CD4-positive, alpha-beta T cell treated with Interleukin-2 at 100 ng/mL for 4 hours (primary cell): ENCODE measurements at places on chromosomes 12 and 14.

DNA sequence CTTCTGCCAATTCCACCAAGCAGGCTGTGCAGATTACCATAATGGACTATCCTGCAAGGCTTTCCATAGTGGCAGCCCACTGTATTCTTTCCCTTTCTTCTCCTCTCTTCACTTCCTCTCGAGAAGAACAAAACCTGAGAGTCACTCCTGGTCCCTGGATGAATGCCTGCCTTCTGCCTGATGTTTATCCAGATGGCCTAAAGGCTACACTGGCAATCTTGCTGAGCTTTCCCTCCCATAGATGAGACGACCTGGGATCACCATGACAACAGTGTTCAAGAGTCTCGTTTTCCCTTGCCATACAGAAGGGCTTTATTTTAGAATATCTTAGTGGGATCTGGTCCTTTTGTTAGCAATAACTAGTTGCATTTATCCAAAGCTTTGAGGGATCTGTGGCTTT, 142.3 kb downstream of the RTN1 start:
- no peak for DNase-seq

GRCh38 chr14:64973026-64973442, 898 bp upstream of the RAB15 start:
- no peak for DNase-seq

- DNase-seq = no peak
Observed at GRCh38 chr14:31716208-31716607, 155.0 kb downstream of the NUBPL start.

- no peak for DNase-seq
Observed at GRCh38 chr14:31935391-31935790, 141.7 kb upstream of the ARHGAP5 start.

GRCh38 chr14:74855945-74856344, 20.0 kb downstream of the PROX2 start:
- DNase-seq = no peak

DNA sequence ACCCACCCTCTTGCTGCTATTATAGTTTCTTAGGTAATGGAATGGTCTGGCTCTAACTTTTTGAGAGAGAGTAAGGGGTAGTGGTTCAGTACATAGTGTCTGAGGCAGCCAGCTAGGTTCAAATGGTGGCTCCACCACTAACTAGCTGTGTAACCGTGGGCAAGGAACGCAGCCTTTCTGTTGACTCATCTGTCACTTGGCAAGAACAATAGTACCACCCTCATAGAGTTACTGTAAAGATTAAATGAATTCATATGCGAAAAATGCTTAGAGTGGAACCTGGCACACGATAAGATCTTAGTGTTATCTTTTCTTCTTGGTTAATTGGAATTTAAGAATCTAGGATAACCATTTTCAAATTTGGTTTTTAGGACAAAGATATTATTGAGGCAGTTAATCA, 14.0 kb downstream of the CCDC62 start:
- DNase-seq = no peak

DNA sequence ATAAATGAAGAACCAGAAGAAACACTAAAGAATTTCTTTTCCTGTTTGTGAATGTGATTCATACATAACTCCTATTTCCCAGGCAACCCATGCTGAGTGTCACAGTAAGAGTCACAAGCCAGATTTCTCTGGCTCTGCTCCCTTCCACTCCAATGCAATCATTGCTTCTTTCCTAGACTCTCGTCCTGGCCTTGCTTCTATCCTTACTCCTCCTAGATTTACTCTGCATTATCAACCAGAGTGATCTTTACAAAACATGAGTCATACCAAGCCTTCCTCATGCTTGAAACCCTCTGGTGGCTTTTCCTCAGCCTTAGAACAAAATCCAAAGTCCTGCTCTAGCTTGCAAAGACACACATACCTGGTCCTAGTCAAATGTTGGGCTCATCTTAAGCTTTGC, 13.3 kb downstream of the IL22 start:
- DNase-seq = no peak

DNA sequence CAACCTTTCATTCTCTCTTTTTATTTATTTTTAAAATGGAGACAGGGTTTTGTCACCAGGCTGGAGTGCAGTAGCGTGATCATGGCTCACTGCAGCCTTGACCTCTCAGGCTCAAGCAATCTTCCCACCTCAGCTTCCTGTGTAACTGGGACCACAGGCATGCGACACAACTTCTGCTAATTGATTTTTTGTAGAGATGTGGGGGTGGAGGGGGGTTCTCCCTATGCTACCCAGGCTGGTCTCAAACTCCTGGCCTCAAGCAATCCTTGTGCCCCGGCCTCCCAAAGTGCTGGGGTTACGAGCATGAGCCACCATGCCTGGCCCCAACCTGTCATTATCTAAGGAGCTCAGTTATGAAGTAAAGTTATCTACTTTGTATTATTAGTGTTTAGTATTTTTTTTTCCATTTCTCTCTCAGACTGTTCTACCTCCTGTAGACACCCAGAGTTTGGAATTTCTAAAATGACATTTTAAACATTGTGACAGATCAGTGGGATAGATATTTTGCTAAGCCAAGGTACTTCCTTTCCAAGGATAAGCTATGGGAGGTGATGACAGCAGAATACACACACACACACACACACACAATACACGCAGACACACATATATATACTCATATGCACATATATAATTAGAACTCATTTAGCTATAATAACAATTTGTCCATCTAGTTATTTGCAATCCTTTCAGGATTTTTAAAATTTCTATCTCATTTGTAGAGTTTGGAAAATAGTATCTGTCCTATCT, 2.1 kb upstream of the USP44 start:
- no peak for DNase-seq

DNA sequence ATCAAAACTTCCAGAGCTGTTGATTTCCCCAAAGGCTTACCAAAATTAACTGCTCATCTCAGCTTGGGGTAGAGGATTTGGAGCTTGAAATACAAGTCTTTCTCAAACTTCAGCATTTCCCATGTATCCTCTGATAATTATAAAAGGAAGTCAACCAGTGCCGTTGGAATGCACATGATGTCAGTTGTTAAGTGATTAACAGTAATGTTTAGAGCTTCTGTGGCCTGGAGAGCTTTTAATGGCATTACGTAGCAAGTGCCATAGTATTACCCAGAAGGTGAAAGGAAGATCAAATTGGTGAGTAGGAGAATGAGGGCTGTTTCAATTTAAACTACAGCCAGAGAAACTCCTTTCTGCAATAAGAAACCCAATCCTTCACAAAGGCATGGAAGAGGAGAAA, 62.5 kb upstream of the PTPRR start:
- no peak for DNase-seq

- no peak for DNase-seq
Observed at GRCh38 chr12:129064209-129064855, 211.1 kb downstream of the GLT1D1 start.

- DNase-seq = no peak
Observed at GRCh38 chr12:13170892-13171490, 25.5 kb upstream of the EMP1 start.

DNA sequence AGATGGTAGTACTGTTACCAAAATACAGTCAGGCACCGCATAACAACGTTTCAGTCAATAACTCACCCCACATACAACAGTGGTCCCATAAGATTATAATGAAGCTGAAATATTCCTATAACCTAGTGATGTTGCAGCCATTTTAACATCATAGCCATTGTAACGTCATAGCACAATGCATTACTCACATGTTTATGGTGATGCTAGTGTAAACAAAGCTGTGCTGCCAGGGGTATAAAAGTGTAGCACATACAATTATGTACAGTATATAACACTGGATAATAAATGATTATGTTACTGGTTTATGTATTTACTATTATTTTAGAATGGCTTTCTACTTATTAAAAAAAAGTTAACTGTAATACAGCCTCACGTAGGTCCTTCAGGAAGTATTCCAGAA, 37.0 kb downstream of the GPR137C start:
- no peak for DNase-seq

GRCh38 chr12:62435303-62436163, 31.1 kb upstream of the MON2 start:
- DNase-seq = peak; percentile 18

GRCh38 chr12:51639361-51639760, 48.3 kb downstream of the SCN8A start:
- DNase-seq = no peak

- DNase-seq = no peak
Observed at GRCh38 chr12:25332143-25332542, 81.4 kb upstream of the KRAS start.

GRCh38 chr12:96701856-96702255, 205.2 kb upstream of the NEDD1 start:
- DNase-seq = no peak

GRCh38 chr14:96792003-96792402, 5.2 kb upstream of the VRK1 start:
- no peak for DNase-seq

GRCh38 chr12:68100241-68100640, 59.3 kb downstream of the IFNG start:
- no peak for DNase-seq

DNA sequence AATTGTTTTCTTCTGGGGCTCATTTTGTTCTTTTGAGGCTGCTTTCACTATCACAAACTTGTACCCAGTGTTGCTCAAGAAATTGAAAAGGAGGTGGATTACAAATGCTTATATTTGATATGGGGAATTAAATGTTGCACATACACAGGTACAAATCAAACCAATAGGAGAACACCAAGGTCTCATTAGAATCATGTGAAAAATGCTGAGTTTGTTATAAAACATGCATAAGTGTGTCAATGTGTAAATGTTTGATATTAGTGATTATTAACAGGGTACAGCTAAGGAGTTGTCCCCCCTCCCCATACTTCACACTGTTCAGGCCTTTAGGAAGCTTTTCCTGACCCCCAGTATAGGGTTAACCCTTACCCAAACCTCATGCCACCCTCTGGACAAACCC, 971.2 kb upstream of the SEL1L start:
- DNase-seq = no peak

DNA sequence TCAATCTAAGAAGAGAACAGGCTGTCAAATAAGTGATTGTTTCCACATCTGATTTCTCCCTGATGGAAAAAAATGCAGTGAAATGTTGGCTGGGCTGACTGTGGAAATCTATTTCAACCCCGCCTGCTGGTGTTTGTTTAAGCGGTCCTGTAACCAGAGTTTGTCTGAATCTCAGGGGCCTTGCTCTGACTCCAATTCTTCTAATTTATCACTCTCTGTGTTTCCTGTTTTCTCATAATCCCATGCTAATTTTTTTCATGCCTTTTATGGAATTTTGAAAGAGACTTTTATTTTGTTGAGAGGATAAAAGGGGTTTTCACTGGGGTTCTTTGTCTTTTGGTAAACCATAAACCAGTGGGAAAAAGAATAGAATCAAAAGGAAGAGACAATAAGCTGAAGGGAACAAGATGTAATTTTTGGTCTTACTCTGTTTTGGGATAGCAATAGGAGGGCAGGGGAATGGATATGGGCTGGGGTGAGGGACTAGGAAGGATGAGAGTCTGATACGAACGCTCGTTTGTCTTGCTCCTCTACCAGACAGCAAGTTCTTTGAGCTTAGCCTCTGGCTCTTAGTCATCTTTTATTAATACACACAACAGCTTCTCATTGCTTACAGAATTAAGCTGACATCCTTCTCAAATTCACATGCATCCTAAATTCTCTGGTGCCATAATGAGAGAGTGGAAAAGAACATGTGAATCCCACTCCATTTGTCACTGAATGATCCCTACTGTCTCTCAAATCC, 8.0 kb upstream of the MGP start:
- DNase-seq = no peak

DNA sequence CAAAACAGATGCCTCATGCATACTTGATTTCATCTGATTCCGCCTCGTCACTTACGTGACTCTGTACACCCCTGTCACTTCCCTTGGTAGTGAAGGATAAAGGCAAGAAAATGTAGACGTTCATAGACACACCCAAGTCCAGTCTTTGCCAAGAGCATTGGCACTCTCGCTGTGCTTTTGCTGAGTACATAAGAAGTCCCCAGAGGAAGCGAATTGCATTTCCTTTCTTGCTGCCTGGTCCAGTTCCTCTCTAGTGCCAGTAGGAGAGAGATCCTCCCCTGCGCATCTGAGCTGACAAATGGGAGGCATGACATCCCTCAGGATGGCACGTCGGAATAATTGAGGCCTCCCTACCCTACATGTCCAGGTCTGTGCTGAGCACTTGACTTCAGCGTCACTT, 21.3 kb upstream of the RIN3 start:
- DNase-seq = no peak

DNA sequence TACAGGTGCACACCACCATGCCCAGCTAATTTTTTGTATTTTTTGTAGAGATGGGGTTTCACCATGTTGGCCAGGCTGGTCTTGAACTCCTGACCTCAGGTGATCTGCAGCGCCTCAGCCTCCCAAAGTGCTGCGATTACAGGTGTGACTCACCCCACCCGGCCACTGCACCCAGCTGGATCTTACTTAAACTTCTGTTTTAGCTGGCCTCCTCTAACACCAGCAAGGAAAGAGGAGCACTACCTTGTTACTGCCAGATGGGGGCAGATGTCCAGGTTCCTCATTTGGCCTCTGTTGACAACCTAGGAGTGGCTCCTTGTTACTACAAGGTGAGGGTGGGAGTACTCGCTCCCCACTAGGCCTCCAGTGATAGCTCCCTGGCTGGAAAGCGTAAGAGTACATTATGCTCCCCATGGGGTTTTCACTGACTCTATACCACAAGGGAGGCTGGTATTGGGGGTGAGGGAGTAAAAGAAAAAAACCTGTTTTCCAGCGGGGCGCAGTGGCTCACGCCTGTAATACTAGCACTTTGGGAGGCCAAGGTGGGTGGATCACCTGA, 13.2 kb upstream of the ARF6 start:
- DNase-seq = peak; percentile 79

DNA sequence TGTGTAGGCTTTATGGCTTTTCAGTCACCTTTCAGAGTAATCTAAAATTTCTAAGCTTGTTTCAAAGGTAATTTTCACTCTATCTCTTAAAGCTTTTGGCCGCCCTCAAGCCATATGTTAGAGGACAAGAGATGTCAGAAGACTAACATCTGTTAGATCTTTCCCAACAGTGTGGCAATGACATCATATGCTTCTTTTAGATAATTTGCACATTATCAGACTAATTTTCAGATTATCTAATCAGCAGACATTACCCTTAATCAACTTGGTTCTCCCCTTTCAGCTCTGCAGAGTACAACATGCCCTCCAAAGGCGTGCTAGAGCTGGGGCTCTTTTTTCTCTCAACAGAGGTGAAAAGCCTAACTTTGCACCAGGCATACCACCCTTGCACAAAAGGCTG, 207.1 kb downstream of the DPF3 start:
- DNase-seq = no peak

- no peak for DNase-seq
Observed at GRCh38 chr12:99476956-99477355, 170.6 kb upstream of the GARIN6 start.

DNA sequence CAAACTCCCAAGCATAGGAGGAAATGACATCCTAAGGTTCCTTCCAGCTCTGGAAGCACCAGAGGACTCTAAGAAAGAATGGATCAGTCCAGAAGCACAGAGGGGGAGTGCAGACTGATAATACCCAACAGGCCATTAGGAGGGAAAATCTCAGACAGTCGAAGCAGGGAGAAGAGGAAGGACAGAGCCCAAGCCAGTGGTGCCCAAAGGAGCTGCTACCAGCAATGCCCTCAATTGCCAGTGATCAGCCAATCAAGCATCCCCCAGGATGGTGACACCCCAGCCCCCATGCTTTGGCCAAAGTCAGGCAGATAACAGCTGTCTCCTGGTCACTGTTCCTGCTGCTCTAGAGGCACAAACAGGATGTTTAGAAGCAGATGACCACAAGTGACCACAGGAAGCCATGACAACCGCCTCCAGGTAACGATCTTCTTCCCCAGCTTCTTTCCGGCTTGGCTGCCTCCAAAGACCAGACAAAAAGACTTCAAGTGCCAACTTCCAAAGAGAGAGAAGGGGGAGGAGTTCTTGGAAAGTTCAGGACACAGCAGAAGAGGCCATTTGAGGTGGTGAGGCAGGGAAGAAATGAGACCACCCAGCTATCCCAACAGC, 16.2 kb downstream of the PXN start:
- DNase-seq = no peak
